Foreskin fibroblast (primary cell): ENCODE measurements at places on chromosomes 1 and 21.

- no peak for DNase-seq
Measured at GRCh38 chr1:97911266-97912215, 9.3 kb downstream of the DPYD start.

- DNase-seq: no peak
Measured at GRCh38 chr1:147236959-147237791, 5.3 kb upstream of the CHD1L start.

GRCh38 chr1:172477216-172477615 lies 33.3 kb upstream of the PIGC start:
- no peak for DNase-seq

DNA sequence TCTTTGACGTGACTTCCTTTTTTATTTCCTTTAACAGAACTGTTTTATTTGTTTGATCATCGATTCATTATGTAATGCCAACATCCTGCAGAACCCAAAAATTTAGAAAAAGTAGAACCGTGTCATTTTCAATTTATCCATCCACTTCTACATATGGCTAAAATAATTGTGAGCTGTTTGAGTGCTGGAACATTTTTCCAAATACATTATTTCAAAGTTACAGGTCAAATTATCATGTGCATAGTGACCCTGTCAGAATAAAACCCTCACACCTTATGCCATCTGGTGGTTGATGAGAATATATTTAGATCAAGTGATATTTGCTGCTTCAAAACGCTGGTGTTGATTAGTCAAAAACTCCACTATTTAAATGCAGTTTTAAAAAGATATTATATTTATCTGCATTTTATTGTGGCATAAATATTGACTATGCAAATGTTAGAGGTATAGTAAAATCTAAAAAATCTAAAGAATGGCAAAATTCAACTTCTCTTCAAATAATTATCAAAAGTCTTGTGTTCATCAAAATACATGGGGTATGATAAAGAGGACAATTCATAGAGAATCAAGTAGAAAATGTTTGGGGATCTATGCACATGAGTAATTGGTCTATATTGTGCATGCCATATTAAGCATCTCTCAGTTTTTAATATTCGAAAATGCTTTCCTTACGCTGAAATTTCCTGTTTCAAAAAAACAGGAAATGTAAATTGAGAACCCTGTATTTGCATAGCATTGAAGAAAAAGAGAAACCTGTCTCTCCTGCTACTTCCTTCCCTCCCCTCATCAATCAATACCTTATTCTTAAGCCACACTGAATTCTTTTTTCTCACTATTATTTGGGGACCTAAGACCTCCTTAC lies 39.7 kb downstream of the UBE2U start:
- DNase-seq: peak; percentile 70

DNA sequence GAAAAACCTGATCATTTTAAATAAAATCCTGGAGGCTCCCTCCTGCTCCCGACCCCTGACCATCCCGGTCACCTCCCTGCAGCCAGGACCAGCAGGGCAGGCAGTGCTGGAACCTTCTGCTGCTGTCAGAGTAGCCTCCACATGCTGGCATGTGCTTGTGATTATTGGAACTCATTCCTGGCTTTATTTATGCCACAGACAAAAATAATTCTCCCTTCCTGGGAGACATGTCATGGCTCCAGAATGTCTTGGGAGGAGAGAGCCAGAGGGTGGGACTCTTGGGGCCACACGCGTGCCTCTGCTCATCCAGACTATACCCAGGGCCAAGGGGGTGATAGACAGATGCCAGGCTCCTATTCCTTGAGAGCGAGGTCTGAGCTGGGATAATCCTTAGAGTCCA lies 183.6 kb upstream of the RAB4A start:
- no peak for DNase-seq
